Suprapubic skin (tissue), 4 donors: ENCODE measurements at places on chromosomes 6 and 20. TPM values are rescaled to one million over a fixed set of nuclear protein-coding genes. Genes with fewer than 3 reads are reported as not detected.

FITM2 gene
- 10.4 TPM for total RNA-seq

GPANK1 gene
- 21.5 TPM for total RNA-seq

PDYN gene
- total RNA-seq = not detected

FOXS1 gene
- total RNA-seq = not detected

GATA5 gene
- 0.23 TPM for total RNA-seq

CENPB gene
- total RNA-seq = 57.0 TPM
